ENCODE measurements at places on chromosomes 2 and 18.

- DNase-seq: no peak
Measured at GRCh38 chr2:235587202-235587601, 93.4 kb downstream of the AGAP1 start.

GRCh38 chr2:95159690-95160449 is at the start of gene ZNF514:
Gene ZNF514, minus strand, starts transcription at chr2:95159848. Its CDS starts 6,595 bp downstream, at chr2:95153253.
- peak; percentile 28 for DNase-seq

- no peak for DNase-seq
Measured at GRCh38 chr2:101500180-101500579, 25.3 kb upstream of the RFX8 start.

GRCh38 chr2:10254373-10255188 is 48.1 kb upstream of the HPCAL1 start:
- no peak for DNase-seq

DNA sequence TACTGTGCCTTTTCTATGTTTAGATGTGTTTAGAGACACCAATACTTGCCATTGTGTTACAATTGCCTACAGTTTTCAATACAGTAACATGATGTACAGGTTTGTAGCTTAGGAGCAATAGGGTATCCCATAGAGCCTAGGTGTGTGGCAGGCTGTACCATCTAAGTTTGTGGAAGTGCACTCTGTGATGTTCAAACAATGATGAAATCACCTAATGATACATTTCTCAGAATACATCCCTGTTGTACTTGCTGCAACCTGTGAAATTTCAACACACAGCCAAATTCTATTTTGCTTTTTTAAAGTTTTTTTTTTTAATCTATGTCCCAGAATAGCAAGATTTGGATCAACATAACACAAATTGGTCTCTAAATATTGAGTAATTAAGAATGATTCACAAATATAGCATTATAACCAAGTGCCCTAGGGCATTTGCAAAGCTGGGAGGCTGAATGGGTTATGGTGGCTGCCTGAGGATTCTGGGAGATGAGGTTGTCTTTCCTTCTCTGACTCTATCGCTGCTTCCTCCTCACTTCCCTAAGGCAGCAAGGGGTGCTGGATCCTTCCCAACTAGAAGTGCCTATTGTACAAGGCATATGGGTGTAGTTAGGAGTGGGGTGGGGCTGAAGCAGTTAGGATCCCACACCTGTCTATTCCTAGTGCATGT is 78.3 kb downstream of the SKA1 start:
- no peak for DNase-seq

GRCh38 chr2:64311948-64312621 is 141.9 kb upstream of the LGALSL start:
- peak; percentile 75 for DNase-seq

- no peak for DNase-seq
Measured at GRCh38 chr2:70088598-70089219, 1.4 kb downstream of the PCBP1 start.

- DNase-seq: no peak
Measured at GRCh38 chr2:32743480-32744236, 115.8 kb downstream of the TTC27 start.

GRCh38 chr2:198371329-198371728 is 566.9 kb downstream of the PLCL1 start:
- DNase-seq: no peak

- DNase-seq: no peak
Measured at GRCh38 chr2:105438104-105438929, 39.5 kb upstream of the FHL2 start.

DNA sequence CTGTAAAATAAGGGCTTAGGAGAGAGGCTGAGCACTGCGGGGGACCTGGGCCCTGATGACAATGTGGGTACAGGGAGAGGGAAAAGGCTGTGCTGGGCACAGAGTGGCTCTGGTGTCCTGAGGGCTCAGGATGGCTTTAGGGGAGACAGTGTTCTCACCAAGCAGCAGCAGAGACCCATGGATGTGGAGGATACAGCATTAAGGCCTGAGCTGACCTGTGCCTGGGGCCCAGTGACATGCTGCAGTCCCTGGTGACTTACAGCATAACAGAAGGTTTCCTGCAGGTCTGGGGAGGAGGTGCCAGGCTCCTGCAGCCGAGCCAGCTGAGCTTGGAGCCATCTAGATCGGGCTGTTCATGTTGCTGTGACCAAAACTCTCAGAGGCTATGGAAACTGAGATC is 191.3 kb upstream of the SMAD2 start:
- no peak for DNase-seq

GRCh38 chr2:226679389-226680065 is 120.1 kb downstream of the IRS1 start:
- no peak for DNase-seq

DNA sequence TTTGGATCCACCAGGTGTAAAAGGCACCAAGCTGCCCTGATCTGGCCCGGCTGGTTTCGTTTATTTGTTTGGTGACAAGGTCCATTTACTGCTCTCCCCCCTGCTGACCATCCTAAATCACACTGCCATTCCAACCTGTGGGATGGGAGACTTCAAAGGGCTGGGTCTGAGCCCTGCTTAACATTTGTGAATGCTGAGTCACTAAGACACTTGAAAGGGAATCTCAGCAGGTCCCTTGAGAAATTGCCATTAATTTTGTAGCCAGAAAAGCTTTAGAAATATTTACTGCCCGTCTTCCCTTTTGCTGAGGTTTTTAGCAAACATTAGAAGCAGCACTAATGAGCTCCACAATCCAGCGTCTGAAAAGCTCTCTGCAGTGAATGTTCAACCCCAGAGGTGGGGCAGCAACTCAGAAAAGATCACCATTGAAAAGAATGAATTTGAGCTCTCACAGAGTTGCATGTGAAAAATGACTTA is 133.8 kb downstream of the ARL4C start:
- no peak for DNase-seq

DNA sequence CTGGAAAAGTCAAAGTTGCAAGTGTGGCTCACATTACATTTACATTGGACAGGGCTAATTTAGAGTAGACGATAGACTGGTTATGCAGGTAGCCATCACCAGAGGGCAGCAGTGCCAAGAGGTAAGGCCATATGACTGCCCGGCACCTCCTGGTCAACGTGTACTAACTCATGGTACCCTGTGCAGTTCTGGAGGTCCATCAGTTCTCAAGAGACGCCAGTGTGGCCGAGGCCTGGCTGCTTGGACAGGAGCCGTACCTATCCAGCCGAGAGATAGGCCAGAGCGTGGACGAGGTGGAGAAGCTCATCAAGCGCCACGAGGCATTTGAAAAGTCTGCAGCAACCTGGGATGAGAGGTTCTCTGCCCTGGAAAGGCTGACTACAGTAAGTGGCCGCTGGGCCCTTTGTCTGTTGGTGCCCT is 65.8 kb upstream of the EML6 start:
- DNase-seq: no peak

DNA sequence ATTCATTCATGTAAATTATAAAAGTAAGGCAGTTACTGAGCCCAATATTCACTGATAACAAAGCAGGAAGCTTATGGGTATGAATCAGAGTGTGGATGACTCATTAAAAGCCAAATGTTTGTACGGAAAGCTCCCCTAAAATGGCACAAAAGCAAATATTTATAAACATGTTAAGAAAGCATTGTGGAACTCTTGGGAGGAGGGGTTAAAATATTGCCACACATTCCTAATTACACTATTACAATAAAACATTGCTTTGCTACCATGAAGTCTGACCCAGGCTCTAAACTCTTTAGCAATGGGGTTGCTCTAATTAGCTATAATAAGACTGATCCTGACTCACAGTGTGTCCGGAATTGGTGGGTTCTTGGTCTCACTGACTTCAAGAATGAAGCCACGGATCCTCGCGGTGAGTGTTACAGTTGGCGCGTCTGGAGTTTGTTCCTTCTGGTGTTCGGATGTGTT is 110.9 kb downstream of the NAB1 start:
- peak; percentile 73 for DNase-seq

DNA sequence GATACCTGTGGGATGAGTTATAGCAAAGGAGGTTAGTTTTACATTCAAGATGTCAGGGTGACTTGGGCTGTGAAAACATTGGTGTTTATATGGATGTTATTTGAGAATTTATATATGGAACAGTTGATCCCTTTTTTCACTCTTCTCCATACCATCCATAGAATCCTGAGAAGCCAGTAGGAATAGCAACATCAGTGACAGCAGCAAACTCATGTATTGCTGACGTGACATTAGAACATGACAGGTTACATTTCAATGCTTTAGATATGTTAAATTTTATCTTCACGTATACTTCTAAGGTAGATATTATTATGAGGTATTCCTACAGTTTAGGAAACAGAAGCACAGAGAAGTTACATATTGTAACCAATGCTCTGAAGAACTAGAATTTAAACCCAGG is 745.2 kb upstream of the GCFC2 start:
- DNase-seq: no peak

DNA sequence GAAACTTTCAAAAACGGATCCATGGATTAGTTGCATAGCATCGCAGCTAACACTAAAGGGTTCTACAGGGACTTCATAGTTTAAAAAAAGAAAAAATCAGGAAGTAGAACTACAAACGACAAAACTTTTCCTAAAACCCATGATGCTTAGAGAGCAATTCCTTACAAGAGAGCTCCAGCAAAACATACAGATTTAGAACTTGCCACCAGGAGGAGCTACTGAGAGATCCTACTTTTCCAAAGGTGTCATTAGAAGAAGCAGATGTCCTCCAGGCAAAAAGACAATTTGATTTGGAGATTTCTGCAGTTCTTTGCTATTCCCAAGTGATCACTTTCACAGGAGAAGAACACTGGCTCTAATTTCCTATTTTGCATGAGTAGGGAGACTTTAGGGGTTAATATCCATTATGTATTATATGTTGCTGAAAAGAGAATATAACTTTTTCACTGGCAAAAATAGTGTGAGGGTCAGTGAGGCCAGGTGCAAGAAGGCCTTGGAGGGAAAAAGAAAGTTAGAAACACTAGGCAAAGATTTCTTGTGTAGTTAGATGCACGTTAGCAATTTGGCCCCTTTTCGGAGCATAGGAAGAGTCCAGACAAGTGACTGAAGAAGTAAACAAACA is 436.2 kb downstream of the SUCLG1 start:
- no peak for DNase-seq

GRCh38 chr2:75491129-75491753 is 69.5 kb downstream of the EVA1A start:
- DNase-seq: peak; percentile 46

- no peak for DNase-seq
Measured at GRCh38 chr2:222715742-222716141, 44.3 kb downstream of the MOGAT1 start.

DNA sequence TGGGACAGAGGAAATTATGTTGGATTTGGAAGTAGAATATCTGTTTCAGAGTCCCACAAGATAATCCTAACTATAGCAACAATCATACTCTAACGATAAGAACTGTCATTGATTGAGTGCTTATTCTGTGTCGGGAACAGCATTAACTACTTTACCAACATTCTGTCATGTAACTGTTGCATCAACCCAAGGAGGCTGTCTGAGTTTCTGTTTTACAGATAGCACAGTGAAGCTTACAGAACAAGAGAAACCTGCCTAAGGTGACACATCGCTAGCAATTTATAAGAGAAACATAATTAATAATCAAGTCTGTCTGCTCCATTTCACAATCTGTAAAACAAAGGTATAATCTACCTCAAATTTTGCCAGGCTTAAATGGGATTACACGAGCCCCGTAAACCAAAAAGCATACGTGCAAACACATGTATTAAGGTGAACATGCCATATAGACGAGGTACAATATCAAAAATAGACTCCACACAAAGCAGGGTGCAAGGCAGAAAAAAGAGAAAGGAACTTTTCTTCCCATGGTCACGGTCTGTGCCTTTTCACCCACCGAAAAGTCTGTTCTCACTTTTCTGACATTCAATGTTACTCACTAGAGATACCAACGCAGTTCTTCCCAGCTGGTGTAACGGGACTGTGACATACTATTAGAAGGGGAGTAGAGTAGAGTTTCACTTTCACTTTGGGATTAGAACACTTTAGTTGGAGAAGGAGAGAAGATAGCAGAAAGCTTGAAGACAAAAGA is 37.2 kb upstream of the SLC8A1 start:
- DNase-seq: peak; percentile 8
